ENCODE measurements at places on chromosomes 4 and X. TPM values are rescaled to one million over a fixed set of nuclear protein-coding genes. Genes with fewer than 3 reads are reported as not detected.

DNA sequence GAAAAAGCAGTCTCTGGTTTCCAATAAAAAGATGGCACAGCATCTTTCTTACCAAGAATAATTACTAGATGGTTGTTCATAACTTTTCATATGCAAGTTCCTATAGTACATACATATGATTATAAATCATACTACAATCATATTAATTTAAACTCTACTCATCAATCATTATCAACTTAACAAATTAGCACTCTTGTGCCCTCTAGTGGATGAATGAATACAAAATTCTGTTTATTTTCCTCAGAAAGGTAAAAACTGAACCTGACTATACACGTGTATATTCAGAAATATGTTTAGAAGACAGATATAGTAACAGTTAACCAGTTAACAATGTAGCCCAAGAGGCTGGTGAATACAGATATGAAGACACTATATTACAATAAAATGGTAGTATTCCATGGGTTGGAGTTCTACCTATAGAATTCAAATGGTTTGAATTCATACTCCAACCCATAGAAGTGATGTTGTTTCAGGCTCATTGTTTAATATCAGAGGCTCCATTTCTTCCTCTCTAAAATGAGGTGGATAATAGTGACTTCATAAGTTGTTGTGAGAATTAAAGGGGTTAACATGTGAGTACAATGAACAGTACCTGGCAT, 100.0 kb downstream of the ADAMTS3 start:
- no peak for DNase-seq

DNA sequence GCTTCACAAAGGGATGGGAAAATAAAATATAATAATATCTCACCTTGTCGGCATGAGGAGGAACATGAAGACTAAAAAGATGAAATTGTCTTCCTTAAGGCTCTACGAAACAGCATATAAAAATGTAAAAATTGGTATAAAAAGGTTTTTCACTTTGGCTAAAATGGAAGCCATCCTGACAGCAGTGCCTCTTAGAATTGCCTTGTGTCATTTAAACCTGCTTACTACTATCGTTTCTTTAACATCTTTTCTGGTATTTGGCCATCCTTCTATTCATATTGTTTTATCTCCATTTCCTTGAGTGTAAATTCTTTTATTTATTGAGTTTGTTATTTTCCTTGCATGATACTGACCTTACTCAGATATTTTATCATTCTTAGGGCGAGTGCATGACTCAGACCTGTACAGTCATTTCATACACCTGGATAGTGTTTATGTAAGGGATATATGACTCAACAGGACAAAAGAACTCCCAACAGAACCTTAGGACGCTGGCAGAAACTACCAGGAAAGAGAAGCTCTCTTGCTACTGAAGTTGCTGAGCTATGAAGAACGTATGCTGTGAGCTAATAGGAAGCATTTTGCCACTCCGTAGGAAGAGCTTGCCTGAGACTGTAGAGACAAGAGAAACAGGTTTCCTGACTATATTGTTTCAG, 5.8 kb upstream of the CDKN2AIP start:
- DNase-seq: peak; percentile 75

DNA sequence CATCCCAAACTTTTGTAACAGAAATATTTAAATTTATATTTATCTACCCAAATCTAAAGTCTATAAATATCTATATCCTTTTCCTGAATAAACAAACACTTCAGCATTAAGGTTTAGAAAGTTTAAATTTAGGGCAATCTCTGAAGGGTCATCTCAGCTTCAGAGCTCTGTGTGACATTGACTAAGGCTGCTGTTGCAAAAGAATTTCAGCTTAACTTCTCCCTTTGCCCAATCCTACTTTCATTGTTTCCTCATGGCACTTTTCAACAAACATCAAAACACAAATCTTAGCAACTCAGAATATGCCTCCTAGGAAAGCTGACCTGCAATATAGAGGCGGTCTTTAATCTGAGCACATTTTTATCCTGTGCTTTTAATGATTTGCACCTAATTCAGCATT, 79.7 kb upstream of the BANK1 start:
- no peak for DNase-seq

GRCh38 chr4:68905939-68906779, 45.4 kb downstream of the UGT2A3 start:
- DNase-seq: no peak

DNA sequence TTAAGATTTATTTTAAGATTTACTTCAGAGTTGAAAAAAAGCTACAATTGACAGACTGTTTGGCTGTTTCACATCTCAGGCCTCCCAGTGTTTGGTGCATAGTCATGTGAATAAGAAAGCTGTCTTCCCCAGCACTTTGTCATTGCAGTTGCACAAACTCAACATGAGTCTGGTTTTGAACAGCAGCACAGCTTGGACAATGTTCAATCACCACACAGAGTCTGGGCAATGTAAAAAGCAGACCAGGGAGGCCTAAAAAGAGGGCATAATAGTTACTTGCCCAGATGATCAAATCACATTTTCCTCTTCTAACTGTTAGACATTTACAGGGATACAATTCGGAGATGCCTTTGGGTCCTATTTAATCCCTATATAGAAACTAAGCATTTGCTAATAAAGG, 1055.0 kb downstream of the RPA4 start:
- DNase-seq: no peak

GRCh38 chrX:129651756-129652564, 2.8 kb downstream of the APLN start:
- no peak for DNase-seq

- no peak for DNase-seq
Observed at GRCh38 chr4:114562176-114562904, 36.3 kb upstream of the UGT8 start.

DNA sequence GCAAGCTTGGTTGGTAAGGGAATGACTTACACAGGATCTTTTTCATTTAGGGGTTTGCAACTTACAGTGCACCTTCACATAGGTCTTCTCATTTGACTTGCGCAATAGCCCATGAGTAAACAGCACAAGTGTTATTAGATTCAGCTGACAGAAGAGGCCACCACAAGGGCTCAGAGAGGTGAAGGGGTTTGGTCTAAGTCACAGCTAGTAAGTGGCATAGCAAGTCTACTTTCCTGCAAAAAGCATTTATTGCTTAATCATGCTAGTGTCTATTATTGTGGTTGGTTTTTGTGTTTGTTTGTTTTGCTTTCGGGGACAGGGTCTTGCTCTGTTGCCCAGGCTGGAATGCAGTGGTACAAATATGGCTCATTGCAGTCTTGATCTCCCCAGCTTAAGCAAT, 83.3 kb downstream of the SPRY1 start:
- no peak for DNase-seq

DNA sequence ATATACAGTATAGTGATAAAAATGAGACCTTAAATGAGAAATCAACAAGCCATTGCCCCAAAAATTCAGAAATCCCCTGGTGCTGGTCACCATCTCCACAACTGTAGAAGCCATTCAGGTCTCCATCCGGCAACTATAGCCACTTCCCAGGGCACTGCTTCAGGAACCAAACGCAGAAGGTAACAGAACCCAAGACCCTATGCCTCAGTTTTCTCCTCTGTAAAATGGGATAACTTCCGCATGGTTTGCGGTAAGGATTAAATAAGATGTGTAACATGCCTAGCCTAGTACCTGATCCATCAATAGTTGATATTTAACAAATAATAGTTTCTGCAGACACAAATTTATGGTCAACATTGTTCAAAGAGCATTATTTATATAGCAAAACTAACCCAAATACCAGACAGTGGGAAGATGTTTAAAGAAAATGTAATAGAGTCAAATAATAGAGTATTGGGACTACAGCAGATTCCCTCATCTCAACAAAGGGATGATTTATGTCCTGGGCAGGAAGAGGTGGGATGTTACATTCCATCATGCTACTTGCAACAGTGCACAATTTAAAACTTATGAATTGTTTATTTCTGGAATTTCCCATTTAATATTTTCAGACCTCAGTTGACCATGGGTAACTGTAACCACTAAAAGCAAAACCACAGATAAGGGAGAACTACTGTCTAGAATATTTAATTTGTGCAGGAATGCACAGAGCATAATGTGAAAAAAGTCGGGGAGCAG, 30.0 kb downstream of the IRF2 start:
- DNase-seq: no peak

GRCh38 chr4:167034983-167035382, 199.3 kb downstream of the SPOCK3 start:
- DNase-seq: no peak

DNA sequence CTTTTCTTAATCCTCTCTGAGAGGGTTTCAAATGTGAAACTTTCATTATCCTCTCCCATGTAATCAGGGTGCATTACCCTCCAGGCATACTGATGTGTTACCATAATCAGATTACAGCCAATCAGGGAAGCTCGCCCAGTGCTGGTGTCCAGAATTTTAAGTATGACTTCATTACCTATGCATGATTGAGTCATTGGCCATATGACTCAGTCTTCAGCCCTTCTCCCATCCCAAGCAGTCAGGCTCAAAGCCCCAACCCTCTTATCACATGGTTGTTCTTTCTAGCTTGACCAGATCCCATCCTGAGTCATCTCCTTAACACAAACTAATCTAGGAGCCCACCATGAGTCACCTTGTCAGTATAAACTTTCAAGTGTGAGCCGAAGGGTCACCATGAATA, 1668.1 kb upstream of the AGA start:
- peak; percentile 75 for DNase-seq

- DNase-seq: no peak
Observed at GRCh38 chr4:148790691-148791090, 348.5 kb upstream of the NR3C2 start.

- DNase-seq: peak; percentile 36
Observed at GRCh38 chr4:145619639-145619996, 433 bp downstream of the MMAA start.

- no peak for DNase-seq
Observed at GRCh38 chr4:79250887-79251286, 75.0 kb downstream of the NAA11 start.

DNA sequence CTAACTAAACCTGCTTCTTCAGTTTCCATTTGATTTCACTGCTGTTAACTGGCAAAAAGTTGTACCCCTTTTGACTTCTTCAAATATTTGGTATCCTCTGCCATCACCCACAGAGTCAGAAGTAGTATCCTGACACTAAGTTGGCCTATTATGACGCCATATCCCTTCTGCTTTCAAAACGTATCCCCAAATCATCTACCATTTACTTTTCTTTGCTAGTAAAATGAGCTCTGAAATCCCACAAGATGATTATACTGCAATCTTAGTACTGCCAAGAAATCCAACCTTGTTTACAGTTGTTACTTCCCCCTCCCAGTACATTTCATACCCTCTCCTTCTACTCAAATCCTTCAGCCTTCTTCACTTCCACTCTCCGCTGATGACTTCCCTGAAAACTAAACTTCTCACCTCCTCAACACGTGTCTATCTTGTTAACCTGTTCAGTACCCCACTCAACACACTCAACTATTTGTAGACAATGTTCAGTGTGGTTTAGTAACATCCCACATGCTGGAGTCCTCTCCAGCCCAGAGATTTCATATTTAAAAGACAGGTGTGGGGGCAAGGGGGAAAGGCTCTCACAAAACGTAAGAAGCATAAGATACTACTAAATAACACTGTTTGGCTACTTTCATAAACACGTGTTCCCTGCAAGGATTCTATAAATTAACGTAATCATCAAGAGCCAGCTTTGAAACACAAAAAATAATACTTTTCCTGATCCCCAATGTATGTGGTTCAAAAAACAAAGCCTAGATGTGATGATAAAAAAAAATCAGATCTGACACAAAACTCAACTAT, 1.3 kb downstream of the NAF1 start:
- DNase-seq: no peak

DNA sequence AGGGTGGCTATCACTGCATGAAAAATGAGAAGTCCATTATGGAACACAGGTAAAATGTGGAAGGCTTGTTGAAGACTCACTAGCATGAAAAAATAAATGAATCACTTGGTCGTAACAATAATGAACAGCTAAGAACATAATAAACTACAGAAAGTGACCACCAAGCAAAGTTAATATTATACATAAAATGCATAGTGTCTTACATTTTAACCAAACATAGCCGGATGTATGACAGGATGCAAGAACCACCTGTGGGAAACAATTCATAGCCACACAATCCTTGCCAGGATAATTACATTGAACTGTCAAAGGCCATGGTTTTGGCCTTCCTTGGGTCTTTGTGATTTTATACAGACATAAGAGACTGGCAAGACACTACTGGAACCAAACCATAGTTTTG, 81.9 kb upstream of the ATXN3L start:
- no peak for DNase-seq

DNA sequence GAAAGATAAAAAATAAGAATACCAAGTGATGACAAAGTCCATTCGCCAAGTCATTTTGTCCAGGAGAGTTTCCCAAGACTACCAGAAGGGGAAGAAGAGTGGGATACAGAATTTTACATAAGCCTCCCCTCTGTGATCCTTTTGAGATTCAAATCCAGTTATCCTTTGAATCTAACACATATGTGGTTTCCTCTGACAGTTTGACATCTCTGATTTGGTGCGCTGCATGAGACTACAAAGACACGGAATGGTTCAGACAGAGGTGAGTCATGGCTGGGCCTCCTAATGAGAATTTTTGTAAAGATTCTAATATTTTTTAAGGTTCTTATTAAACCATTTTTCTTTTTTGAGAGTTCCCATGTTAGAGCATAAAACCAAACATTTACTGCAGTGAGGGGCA, 38.3 kb downstream of the SLC10A6 start:
- DNase-seq: no peak

- peak; percentile 21 for DNase-seq
Observed at GRCh38 chr4:186606591-186606992, 51.2 kb upstream of the MTNR1A start.

DNA sequence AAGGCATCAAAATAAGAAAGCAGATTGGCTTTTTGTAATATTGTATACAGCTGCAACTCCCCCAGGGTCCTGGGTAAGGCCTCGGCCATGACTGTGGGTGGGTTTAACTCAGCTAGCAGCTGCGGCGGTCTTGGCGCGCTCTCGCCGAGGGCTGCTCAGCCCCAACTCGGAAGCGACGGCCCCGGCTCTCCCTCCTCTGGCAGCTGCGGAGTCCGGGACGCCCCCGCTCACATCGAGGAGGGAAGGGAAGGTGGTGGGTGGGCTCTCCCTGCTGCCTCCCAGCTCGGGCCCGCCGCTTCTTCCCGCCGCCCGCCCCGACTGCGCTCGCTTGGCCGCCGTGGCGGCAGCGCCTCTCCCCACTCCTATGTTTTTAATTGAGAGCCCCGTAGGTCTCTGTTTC, 51.2 kb downstream of the GPR50 start:
- DNase-seq: peak; percentile 1

The ADAM29 gene
- not detected for total RNA-seq

The MTNR1A gene
- not detected for total RNA-seq

The PCSK1N gene
- total RNA-seq: 28.7 TPM

The WDR17 gene
- 4.2 TPM for total RNA-seq

The CPZ gene
- 0.83 TPM for total RNA-seq

The ITM2A gene
- total RNA-seq: not detected

The SLC4A4 gene
- total RNA-seq: 1.2 TPM

The NPY5R gene
- total RNA-seq: not detected
